ENCODE measurements at places on chromosomes 2 and 18. TPM values are rescaled to one million over a fixed set of nuclear protein-coding genes. Genes with fewer than 3 reads are reported as not detected.

DNA sequence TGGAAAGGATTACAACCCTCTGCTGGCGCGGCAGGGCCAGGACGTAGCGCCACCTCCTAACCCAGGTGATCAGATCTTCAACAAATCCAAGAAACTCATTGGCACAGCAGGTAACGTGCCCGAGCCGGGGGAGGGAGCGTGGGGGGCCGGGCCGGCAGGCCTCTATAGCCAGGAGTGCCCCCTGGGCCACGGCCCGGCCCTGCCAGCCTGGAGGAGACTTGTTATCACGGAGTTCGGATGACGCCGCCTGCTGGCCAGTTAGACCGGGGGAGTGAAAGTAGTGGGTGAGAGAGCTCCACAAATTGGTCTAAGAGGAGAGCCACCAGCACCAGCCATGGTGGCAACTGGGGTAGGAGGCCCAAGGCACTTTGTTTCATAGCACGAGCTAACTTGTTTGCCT lies 8.6 kb upstream of the TMEM214 start:
- no peak for DNase-seq

DNA sequence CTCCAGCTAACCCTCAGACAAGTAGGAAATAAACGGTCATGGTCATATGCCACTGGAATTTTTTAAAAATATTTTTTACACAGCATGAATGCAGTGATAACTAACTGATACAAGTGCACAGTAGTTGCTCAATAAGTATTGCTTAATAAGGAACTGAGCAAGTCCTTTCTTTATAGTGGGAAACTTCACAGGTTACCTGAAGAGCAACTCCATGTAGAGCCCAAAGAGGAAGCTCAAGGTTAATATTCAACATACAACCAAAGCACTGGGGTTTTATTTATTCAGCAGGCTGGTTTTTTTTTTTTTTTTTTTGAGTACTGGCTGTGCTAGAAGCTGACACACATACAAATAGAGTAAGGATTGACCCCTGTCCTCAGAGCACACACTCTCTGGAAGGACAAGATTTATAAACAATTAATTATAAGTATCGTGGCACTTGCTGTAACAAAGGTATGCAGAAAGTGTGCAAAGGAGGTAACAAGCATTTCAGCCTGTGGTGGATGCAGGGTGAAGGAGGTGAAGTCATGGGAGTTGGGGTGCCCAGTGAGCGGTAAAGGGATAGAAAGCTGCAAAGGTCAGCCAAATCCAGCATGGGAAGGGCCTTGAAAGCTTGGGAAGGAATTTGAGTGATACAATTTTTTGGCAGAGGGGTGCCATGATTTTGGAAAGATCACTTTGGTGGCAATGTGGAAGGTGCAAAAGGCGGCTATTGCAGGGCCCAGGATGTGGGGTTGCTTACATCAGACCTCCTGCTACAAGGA lies 52.7 kb downstream of the ATOH8 start:
- DNase-seq = no peak

DNA sequence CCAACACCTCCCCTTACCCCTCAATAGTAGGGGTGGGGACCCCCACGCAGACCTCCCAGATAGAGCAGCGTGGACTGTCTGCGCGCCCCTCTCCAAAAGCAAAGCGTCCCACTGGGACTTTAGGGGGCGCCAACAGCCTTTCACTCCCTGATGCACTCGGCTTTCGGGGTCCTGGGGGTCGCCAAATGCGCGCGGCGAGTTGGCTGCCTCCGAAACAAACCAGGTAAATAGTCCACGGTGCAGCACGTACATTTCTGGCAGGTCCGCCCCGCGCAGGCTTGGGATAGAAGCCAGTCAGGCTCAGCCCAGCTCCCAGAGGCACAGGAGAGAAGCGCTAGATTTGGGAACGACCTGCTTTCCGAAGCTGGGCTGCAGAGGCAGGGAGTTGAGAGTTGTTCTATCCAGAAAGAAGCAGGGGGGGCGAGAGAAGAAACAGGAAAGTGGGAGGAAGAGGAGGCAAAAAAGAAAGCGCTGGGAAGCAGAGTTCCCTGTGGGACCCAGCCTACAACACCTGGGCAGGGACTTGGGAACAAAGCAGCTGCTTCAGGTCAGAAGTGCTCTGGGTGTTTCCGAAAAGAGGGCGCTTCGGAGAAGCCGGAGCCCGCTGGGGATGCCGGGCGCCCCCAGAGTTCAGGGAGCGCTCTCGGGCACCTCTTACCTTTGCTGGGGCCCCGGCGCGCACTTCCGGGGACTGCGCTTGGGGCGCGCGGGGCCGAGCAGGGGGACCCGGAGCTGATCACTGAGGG lies 544 bp downstream of the EVA1A start:
- DNase-seq = peak; percentile 61

The ERFE gene
- 7.4 TPM for total RNA-seq

The MBD1 gene
- 30.2 TPM for total RNA-seq

GRCh38 chr2:14902953-14903352 lies 270.4 kb downstream of the LRATD1 start:
- DNase-seq = no peak

Measured in PC-3 (cell line).